ENCODE measurements at places on chromosomes 5 and 9. TPM values are rescaled to one million over a fixed set of nuclear protein-coding genes. Genes with fewer than 3 reads are reported as not detected.

RAPGEF6 gene
- 26.5 TPM for total RNA-seq

FAT2 gene
- not detected for total RNA-seq

COMMD10 gene
- total RNA-seq, result 57.6 TPM

PFN3 gene
- total RNA-seq, result not detected

TAF1L gene
- under 0.01 TPM for total RNA-seq

ZNF366 gene
- 0.17 TPM for total RNA-seq

All from dermis lymphatic vessel endothelial cell (primary cell).